ENCODE measurements at places on chromosomes 1 and 21.

GRCh38 chr21:42474043-42474831 lies 21.8 kb downstream of the RSPH1 start:
- no peak for DNase-seq

DNA sequence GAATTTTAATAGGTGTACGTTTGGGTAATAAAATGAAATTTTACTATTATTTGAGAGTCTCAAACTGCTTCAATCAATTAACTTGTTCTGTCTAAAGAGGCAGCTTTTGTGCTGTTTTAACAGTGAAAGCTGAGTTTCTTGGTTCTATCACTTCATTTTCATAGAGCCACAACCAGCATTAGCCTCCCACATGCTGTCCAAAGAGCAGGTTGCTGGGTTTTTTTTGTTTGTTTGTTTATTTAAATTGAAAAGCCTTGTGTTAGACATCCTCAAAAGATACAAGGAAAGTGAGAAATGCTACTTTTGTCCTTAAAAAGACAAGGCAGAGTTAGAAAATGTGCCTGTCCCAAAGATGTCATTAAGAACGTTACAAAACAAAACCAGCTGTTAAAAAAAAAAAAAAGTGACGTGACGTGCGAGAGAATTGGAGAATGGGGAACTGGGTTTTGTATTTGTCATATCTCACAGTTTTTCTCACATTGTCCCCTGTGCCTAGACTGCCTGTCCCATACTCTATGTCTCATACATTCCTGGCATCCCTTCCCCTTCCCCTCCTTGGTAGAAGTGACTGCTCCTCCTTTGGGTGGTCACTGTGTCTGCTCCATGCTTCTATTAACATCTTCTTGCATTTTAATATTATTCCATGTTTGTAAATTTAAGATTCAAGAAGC lies 63.1 kb upstream of the CD34 start:
- no peak for DNase-seq

GRCh38 chr1:236280438-236281197 lies 1.1 kb downstream of the ERO1B start:
- no peak for DNase-seq

DNA sequence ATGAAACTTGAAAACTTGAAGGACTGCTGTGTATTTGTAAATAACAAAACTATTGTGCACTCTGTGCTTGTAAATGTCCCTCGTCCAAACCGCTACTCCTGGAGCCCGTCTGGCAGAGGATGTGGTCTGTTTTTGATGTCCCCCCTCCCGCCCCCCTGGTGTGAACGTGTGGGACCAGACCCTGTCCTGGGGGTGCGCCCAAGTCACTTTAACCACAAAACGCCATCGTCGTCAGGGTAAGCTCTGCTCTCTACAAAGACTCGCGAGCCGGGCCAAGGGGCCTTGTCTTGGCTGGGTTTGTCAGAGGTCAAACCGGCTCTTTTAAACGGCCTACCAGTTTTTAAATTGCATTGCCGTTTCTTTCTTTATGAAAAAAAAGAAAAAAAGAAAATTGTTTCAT lies 87.4 kb upstream of the TMEM51 start:
- no peak for DNase-seq

DNA sequence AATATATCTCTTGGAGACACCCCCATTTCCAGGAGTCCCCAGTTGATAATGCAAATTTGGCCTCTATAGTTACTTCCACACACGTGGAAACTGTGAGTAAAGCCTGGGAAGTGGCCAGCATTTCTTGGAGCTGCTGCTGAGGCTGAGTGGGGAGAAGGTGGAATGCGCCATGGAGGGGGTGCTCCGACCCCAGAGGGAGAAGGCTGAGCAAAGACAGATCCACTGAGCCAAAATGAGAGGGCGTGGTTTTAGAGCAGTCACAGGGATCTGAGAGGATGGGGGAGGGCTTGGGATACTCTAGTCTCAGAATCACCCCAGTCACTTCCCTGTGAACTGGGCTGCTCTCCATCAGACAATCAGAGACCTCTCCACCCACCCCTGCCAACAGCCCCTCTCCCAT lies 38.7 kb downstream of the TRIM62 start:
- DNase-seq: no peak

DNA sequence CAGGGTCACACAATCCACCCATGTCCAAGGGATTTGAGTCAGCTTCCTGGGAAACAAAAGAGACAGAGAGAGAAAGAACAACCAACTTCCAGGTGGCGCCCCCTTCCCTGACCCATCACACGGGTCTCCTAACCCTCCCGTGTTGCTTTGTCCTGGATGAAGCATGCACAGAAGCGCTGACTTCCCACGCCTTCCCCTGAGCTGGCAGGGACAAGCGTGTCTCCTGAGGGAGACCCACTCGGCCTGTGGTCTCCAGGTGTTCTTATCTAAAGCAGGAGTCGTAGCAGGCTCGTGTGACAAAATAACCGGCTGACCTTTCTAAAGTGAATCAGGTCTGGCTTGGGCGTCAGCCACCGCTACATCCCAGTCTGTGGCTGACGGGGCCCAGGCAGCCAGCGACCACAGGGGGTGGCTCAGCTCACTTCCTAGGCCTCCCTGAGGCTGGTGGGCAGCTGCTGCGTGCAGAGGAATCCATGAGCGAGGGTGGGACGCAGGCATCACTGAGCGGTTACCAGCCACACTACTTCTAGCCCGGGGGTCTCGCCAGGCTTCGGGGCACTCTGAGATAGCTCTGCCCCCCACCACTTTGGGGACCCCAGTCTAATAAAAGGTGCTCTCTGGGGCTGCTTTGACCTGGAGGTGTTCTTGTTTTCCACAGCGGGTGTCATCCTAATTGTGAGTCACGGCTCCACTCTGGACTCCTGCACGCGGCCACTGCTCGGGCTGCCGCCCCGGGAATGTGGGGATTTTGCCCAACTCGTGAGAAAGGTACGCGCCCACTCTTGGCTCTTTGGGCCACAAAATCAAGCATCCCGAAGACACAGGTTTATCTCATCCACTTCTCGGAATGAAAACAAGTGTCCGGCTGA lies 40.4 kb downstream of the UBASH3A start:
- no peak for DNase-seq

GRCh38 chr1:28247612-28248272 lies 11.6 kb upstream of the SESN2 start:
- DNase-seq: no peak

- DNase-seq: no peak
Observed at GRCh38 chr1:71882226-71882625, 400.1 kb downstream of the NEGR1 start.

DNA sequence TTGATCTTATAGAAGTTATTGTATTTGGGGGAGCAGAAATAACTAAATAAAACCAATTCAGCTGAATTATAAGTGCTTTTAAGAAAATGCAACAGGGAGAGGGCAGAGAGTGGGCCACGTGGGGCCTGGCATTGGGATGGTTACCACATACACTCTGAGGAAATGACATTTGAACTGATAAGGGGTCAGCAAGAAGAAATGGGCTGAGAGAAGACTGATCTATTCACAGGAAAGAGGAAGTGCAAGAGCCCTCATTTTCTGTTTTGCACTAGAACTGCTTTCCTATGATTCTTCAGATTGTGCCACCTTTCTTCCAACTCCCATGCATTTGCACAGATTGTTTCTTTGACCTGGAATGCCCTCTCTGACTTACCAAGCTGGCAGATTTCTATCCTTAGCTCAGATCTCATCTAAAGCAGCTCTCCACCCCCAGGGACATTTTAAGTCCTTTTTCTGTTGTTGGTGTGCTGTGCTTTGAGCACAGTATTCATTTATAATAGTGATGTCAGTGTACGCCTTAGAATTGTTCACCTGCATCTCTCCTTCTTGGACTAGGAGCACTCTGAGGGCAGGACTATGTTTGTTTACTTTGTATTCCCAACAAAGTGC lies 115.9 kb downstream of the FGGY start:
- DNase-seq: no peak

- no peak for DNase-seq
Observed at GRCh38 chr1:25501235-25502058, 42.0 kb upstream of the LDLRAP1 start.

- DNase-seq: no peak
Observed at GRCh38 chr1:20172033-20172590, 13.8 kb upstream of the UBXN10 start.

GRCh38 chr21:43716376-43717165 lies 2.4 kb upstream of the PDXK start:
- no peak for DNase-seq

DNA sequence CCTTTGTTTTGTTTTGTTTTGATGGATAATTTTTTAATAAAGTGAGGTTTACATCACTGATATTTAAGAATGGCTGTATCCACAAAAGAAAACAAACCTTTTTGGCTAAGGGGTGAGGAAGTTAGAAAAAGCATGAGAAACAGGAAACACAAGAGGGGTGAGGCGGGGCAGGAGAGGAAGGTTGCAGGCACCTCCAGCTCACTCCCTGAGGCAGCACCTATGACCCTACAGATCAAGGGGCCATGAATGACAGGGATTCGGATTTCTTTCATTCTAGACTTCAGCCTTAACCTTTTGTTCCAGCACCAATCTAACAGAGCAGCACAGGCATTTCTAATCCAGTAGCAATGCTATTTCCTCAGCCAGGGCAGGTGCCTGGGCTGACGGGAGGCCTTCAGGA lies 4.4 kb downstream of the CLCA4 start:
- DNase-seq: no peak

GRCh38 chr1:6491480-6491962 lies at the start of gene PLEKHG5:
Gene PLEKHG5, minus strand, starts transcription at chr1:6491667. Its CDS starts 14,096 bp downstream, at chr1:6477571.
- DNase-seq: no peak

GRCh38 chr1:201702936-201703335 lies 126.0 kb upstream of the IPO9 start:
- no peak for DNase-seq

GRCh38 chr1:29280409-29281131 lies 44.2 kb downstream of the PTPRU start:
- no peak for DNase-seq

- no peak for DNase-seq
Observed at GRCh38 chr1:19824541-19824940, 9.5 kb upstream of the RNF186 start.

GRCh38 chr21:25572861-25573310 lies 34.4 kb downstream of the MRPL39 start:
- DNase-seq: no peak

DNA sequence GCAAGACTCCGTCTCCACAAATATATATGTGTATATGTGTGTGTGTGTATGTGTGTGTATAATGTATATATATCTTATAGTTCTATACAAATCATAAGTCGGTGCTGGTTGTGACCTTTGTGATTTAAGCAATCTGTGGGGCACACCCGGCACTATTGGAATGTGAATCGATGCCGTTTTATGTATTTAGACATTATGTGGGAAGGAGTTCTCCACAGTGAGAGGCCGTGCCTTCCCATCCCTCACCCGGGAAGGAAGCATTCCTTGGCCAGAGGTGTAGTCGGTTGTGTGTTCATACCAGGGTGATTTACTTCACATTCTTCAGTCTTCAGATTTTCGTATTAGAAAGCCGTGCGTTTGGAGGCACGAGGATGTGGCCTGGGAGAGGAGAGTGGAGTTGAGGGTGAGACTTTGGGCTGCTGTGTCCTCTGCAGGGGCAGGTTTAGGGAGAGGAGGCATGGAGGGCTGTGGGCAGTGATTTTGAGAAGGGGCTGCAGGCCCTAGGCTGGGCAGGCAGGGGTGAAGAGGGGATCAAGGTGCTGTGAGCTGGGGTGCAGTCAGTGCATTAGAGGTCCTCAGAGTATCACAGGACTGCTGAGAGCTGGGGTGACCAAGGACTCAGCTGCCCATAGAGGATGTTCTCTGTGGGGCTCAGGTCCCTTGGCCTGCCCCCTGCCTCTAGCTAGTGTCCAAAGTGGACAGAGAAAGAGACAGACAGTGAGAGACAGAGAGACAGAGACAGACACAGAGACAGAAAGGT lies 57.7 kb downstream of the TRIM11 start:
- no peak for DNase-seq

GRCh38 chr1:205028924-205029323 lies 14.1 kb upstream of the CNTN2 start:
- DNase-seq: no peak

DNA sequence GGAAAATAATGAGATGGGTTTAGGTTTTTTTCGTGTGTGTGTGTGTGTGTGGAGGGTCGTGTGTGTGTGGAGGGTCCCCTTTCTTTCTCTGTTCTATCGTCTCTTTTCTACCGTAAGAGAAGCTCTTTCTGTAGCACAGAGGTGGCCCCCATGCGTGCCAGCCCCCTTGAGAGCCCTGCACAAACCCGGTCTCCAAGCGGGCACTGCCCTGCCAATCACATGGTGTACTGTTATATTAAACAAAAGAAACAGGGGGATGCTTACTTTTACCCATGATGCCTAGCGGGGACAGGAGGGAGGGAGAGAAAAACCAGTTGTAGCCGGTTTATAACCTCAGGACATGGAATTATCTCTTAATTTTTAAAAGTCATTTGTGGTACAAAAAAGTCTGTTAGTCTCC lies 41.0 kb downstream of the GATAD2B start:
- DNase-seq: no peak

DNA sequence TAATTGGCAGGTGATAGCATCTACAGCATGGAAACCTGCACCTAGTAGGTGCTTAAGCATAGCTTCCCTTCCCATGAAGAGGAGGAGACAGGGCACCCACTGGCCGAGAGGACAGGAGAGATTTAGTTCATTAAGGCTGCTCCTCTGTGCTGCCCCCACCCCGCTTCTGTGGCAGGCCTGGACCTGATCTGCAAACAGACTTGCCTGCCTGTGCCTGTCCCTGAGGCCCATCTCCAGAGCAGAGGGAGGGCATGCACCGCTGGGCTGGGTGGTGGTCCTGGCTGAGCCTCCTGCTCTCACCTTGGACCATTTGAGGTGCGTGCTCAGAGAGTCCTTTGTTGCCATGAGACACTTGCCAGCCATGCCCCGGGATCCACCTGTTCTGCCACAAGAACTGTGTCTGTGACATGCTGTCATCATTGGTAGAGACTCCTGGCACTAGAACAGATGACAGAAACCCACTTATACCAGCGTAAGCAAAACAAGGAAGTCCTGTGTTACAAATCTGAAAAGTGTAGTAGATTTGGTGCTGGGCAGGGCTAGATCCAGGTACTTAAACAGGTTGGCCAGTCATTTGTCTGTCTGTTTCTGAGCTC lies 55.6 kb downstream of the PTPRF start:
- no peak for DNase-seq

- DNase-seq: no peak
Observed at GRCh38 chr1:167102906-167103573, 9.2 kb downstream of the STYXL2 start.

- DNase-seq: no peak
Observed at GRCh38 chr1:147591993-147592392, 50.7 kb downstream of the BCL9 start.

GRCh38 chr1:39250460-39251240 lies 46.2 kb downstream of the MACF1 start:
- no peak for DNase-seq

GRCh38 chr1:233518344-233518743 lies 95.6 kb upstream of the KCNK1 start:
- DNase-seq: peak; percentile 10

- DNase-seq: no peak
Observed at GRCh38 chr1:14141656-14142055, 441.7 kb downstream of the PRDM2 start.

- no peak for DNase-seq
Observed at GRCh38 chr1:67149179-67149770, 14.5 kb upstream of the C1orf141 start.

- DNase-seq: no peak
Observed at GRCh38 chr1:186780076-186780475, 48.7 kb upstream of the PLA2G4A start.

- no peak for DNase-seq
Observed at GRCh38 chr1:43622901-43623780, 26.8 kb upstream of the KDM4A start.

Measured in SIG-M5 (cell line).